Stimulated activated CD4-positive, alpha-beta T cell treated with anti-CD3 and anti-CD28 coated beads, Interleukin-1b, Interleukin-23, amount 100 ng/mL, for 1 hour (primary cell): ENCODE measurements at places on chromosomes 5 and 9.

GRCh38 chr9:114205171-114206015, 50.1 kb downstream of the COL27A1 start:
- DNase-seq = no peak

GRCh38 chr9:93918061-93918460, 37.1 kb downstream of the BARX1 start:
- DNase-seq = no peak

GRCh38 chr9:36163786-36164170, 5.4 kb upstream of the CCIN start:
- DNase-seq = no peak

- DNase-seq = no peak
These were observed 472.9 kb downstream of the PDE4D start for GRCh38 chr5:59420596-59420995.

DNA sequence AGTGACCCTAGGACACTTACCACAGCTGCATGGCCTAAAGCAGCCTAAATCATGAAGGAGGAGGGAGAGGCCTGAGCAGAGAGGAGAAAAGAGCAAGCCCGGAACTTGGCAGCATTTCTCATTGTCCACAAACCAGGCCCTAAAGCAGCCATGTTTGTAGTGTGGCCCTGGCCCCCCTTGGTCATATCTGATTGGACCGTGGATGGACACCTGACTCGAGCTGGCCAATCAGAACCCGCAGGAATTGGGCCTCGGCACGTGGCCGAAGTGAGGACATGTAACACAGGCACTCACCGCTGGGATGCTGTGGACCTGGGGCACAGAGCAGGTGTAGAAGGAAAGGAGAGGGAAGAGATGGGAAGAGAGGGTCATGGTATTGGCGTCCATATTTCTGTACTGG, 56.9 kb downstream of the ASS1 start:
- DNase-seq = no peak

DNA sequence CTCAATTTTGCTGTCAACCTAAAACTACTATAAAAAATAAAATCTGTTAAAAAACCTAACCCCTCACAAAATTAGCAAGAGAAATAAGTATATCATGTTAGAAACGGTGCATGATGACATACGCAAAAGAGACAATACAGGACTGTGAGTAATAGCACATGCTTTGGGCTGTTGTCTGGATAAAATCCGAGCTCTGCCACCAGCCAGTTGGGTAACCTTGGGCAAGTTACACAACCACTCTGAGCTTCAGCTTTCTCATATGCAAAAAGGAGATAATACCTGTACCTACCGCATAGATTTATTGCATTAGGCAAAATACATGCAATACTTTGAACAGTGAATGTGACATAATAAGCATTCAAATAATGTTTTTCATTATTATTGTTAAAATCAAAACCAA, 481.7 kb downstream of the TLE1 start:
- no peak for DNase-seq

DNA sequence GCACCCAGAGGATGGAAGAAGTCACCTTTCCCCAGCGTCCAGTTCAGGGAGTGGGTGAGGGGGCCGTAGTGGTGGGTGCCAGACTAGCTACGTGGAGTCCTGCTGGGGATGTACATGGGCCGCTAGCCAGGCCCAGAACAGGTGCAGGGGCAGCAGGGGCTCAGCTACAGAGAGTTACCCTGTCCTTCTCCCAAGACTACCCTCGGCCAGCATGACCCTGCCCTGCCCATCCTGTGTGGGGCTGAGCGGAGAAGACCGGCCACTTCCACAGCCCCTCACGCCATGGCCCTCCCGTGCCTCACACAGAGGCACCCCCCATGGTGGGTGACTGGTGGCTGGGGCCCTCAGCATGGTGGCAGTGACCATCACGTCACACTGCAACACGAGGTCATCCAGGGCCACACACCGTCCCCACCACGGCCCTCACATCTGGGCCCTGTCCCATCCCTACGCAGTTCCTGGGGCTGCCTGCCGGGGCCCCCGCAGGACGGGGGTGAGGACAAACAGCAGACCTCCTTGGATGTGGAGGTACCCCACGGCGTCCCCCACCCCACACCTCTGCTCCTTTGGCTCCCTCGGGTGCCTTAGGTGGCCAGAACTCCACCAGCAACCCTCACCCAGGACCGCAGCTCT, 977 bp upstream of the DPP7 start:
- DNase-seq = no peak

DNA sequence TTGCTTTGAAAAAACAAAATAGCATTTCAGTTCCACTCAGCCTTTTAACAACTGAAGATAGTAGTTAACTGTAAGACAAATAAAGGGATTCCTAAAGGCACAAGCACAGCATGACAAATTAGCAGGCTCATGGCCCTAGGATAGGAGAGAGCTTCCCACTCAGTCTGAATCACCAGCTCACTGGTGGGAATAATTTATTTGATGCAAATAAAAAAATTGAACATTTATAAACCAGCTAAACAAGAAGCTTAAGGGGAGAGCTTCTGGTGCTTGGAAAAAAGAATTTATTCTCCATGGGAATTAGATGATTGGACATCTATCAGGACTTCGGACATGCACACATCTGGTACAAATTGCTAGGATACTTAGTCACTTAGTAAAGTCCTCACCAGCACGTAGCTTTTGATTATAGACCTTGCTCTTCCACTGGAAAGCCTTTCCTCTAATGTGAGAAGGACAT, 294.1 kb upstream of the TNC start:
- no peak for DNase-seq

DNA sequence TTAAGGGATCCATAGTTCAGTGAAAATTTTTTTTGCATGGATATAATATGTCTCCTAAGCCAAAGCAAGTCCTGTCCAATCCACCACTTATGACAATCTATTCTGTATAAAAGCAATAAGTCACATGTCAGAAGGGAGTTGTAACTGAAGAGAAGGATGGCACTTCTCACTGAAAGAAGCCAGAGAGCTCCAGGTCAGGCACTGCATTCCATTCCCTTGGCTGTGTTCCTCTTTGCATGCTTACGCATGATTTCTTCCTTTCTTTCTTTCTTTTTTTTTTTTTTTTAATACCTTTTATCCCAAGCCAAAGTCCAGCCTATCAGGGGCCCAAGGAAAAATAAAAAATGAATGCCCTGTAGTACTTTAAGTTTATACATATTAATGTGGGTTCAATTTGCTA, 39.8 kb downstream of the MAMDC2 start:
- DNase-seq = no peak

DNA sequence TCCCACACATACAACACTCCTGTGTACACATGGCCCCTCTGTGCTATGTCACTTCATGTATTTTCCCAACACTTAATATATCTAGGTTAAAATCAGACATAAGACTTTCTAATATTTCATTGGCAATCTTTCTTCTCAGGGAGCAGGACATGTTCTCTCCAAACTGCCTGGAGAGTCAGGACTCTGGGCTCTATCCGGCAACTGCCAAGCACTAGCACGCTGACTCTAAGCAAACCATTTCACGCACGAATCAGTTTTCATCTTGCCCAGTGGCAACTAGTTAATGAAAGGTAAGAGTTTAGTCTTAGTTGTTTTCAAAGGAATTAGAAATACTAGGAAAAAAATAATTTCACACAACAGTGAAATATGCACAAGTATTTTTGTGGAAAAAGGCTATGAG, 124.8 kb downstream of the NFIB start:
- DNase-seq = no peak

DNA sequence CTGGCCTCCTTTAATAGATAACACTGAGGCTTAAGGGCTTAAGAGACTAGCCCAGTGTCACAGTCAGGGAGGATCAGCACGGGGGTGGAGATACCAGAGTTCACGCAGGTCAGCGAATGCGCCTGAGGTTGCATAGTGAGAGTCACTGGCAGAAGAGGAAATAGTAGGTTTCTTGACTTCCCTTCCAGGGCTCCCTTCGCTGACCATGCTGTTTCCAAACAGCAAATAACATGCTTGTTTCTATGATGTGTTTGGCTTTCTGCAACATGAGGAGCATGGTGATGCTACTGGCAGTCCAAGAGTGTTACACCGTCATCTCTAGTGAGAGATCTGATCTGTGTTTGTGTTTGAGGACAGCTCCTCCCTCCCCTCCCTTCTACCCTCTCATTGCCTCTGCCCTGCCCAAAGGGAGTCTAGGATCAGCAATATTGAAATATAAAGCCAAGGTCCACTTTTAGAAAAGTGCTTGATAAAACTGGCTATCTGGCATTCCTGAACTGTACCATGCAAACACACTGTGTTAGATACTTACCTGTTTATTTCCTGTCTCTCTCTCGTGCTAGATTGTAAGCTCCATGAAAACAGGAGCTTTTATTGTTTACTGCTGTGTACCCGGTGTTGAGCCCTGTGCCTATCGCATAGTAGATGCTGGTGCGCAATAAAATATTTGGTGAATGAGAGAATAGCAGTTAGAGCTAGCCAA, 12.3 kb downstream of the TLE4 start:
- DNase-seq = no peak

DNA sequence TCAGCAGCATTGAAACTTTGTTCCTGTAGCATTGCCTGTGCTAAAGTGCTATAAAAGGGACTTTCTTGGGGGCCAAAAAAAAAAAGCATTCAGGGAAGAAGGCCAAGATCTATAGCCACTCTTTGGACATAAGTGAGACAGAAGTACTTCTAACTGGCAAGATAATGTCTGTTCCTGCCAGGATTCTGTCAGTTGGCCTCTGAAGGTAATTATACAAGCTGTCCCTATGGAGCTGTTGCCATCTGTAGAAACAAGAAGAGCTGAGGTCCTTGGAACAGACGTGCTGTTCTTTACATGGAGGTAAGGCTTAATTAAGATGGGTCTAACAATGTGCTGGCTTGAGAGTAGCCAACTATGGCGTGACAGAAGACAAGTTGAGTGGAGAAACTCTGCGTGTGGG, 9.7 kb downstream of the KIF20A start:
- no peak for DNase-seq
